ENCODE measurements at places on chromosomes 16 and 17. TPM values are rescaled to one million over a fixed set of nuclear protein-coding genes. Genes with fewer than 3 reads are reported as not detected.

GRCh38 chr17:29158488-29159275 lies 21.5 kb downstream of the MYO18A start:
- DNase-seq = no peak

GRCh38 chr16:69865701-69866100 lies 85.4 kb upstream of the CLEC18A start:
- DNase-seq = no peak

GRCh38 chr17:55690105-55690508 lies 32.6 kb downstream of the TMEM100 start:
- DNase-seq = no peak

DNA sequence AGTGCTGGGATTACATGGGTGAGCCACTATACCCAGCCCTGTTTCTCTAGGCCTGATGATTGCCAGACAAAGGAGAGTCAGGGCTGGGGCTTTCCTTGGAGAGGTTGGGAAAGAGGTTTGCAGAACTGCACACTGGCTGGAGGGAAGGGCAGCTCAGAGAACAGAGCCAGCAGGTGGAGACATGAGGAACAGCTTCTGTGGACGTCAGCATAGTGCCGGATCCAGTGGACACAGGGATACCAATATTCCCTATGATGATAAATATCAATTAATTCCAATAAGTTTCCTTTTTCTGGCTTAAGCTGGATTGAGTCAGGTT lies 43.2 kb upstream of the SCNN1B start:
- no peak for DNase-seq

DNA sequence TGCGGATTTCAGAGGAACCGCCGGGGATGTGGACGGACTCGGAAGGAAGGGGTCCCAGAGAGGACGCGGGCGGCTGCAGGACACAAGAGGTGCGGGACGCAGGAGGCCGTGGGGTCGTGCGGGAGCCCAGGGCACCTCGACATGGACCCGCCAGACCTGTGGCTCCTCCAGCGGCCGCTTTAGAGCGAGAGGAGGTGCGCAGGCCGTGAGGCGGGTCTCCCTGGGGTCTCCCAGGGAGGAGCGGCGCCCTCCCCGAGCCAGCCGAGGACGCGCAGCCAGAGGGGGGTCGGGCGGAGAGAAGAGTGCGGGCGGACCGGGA lies 6.8 kb upstream of the FLYWCH1 start:
- DNase-seq = no peak

- DNase-seq = no peak
Measured at GRCh38 chr16:54283725-54284318, 2.8 kb downstream of the IRX3 start.

DNA sequence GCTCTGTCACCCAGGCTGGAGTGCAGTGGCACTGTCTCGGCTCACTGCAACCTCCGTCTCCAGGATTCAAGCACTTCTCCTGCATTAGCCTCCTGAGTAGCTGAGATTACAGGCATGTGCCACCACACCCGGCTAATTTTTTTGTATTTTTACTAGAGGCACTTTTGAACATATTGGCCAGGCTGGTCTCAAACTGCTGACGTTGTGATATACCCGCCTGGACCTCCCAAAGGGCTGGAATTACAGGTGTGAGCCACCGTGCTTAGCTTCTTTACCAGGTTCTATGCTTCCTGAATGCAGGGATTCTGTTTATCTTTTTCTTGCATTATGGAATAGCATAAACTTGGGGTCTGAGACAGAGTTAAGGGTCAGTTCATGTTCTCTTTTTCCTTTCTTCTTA lies 317.9 kb upstream of the RBFOX1 start:
- DNase-seq = no peak

DNA sequence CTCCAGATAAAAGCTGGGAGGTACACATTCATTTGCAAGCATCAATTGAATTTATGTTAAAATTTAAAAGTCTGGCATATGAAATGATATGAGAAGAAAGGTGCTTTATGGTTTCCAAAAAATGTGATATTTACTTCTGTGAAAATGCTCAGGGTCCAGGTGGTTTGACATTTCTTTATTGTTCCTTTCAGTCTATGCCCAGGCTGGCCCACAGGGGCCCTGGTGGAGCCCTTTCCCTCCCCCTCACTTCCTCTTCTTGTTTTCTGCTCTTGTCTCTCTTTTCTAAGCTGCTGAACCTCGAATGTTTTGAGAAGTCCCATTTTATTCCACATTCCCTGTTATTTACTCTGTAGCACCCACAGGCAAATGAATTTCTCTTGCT lies 127.8 kb downstream of the HS3ST3B1 start:
- peak; percentile 44 for DNase-seq

- DNase-seq = no peak
Measured at GRCh38 chr17:76784926-76785325, 47.0 kb downstream of the MFSD11 start.

GRCh38 chr17:42845918-42846593 lies 1.7 kb downstream of the AOC2 start:
- no peak for DNase-seq

DNA sequence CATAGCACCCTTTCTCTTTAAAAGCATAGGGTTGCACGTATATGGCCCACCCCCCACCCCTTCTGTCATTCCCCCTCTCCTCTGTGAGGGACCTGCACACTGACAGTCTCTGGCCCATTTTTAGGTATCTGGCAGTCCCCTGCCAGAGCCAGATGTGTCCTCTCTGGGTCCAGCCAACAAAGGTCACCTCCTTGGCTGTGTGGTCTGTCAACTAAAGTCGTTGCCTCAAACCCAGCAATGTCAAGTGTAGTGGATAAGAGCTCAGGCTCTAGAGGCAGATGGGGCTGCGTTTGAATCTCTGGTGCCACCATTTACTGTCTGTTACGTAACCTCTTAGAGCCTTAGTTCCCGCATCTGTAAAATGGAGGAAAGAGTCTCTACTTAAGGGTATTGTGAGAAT lies 211.5 kb downstream of the MSI2 start:
- no peak for DNase-seq

DNA sequence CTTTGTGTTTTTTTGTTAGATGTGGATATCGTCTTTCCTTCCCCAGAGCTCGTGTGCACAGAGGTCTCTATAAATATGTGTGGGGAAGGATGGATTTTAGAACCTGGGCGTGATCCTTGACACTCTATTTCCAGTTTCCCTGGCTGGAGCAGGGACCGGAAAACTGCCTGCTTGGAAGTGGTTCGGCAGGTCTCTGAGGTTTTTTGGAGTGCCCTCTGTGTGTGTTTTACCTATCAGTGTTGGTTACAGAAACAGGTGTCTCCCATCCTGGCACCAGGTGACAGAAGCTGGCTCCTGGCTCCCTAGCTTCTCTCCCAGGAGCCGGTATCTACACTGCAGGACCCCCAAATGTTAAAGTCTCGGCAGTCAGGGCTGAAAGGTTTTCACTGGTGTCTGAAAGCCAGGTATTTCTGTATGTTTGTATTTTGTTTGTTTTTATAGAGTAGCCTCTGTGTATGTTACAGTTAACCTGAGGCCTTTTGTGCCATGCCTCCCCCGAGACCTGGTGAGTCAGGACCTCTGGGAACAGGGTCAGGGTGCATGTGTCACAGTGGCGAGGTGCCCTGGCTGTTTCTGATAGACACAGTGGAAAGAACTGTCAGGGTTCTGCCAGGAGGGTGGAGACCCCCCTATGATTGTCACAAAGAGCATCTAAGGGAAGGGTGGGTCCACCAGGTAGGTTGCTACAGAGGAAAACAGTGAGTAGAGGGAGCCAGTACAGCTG lies 31.3 kb downstream of the ZC3H18 start:
- DNase-seq = no peak

- DNase-seq = no peak
Measured at GRCh38 chr17:28366605-28367004, 1.6 kb upstream of the SEBOX start.

GRCh38 chr17:17125136-17126084 lies 80.7 kb downstream of the PLD6 start:
- peak; percentile 34 for DNase-seq

- DNase-seq = no peak
Measured at GRCh38 chr17:65799454-65799853, 238.0 kb upstream of the AXIN2 start.

DNA sequence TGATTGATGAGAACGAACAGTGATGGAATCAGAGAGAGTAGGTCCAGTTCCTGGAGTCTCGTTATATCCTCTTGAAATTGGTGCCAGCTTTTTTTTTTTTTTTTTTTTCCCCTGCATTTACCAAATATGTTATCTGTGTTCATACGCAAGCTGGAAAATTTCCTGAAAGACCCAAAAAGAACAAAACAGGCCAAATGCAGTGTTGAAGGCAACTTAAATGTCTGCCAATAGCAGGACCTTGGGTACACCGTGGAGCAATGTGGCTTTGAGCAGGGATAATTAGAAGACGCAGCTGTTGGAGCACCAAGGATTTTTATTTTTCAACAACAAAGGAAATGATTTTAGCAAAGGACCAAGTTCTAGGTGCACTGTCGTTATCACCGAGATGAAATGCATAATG lies 105.0 kb downstream of the ABCC6 start:
- DNase-seq = no peak

DNA sequence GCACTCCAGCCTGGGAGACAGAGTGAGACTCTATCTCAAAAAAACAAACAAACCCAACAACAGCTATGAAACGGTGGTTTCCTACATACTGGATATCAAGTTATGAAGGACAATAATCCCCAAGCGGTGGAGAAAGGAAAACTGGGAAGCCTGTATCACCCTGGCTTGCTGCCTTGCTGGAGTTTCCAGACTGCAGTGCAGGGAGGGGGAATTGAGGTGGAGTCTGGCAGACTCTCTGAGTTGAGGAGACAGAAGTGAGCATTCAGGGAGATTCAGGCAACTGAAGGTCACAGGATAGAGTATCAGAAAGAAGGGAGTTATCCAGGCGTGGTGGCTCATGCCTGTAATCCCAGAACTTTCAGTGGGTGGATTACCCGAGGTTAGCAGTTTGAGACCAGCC lies 11.9 kb downstream of the QRICH2 start:
- no peak for DNase-seq

DNA sequence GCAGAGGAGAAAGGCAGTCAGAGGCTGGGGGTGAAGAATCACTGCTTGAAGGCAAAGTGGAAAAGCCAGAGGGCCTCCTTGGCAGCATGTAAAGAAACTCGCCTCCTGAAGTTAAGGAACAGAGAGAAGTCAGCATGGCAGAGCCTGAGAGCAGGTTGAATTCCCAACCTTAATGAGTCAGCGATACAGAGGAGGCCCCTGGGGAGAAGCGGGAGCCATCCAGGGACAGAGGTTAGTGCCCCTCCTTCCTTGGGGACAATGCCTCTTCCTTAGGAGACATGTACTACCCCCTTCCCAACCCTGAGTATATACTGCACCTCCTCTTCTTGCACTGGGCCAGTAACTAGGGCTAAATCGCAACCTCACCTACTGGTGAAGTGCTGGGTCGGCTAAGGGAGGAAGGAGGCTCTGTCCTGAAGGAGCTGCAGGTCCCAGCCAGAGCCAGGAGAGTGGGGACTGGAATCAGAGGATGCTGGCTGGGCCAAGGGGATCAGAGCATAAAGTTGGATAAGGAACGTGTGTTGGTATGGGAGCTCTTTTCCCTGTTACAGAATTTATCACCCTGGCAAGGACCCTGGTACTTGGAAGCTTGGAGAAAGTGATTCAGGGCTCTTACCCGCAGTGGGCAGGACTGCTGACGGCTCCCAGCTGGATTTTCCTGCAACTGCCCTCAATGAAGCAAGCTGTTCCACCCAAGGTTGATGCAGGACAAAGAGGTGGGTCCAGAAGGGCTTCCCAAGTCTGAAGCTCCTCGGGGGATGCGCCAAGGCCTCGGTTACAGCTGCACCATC lies 5.4 kb upstream of the AANAT start:
- DNase-seq = no peak

- no peak for DNase-seq
Measured at GRCh38 chr17:29179232-29180033, 765 bp downstream of the MYO18A start.

DNA sequence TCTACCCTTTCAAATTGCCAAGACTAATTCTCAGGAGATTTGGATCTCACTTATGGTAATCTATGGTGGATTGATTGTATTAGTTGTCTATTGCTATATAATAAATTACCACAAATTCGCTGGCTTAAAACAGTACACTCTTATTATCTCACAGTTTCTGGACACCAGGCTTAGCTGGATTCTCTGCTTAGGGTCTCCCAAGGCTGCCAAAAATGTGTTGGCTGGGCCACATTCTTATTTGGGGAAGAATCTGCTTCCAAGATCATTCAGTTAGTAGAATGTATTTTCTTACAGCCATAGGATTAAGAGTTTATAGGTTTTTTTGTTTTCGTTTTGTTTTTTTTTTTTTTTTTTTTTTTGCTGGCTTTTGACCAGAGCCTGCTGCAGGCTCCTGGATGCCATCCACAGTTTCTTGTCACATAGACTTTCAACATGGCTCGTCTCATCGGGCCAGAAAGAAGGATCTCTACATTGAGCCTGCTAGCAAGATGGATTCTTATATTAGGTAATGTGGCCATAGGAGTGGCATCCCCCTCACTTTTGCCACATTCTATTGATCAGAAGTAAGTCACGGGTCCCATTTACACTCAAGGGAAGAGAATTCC lies 415.3 kb downstream of the KIF2B start:
- no peak for DNase-seq

GRCh38 chr17:15501793-15502192 lies 34.4 kb upstream of the CDRT4 start:
- DNase-seq = no peak

DNA sequence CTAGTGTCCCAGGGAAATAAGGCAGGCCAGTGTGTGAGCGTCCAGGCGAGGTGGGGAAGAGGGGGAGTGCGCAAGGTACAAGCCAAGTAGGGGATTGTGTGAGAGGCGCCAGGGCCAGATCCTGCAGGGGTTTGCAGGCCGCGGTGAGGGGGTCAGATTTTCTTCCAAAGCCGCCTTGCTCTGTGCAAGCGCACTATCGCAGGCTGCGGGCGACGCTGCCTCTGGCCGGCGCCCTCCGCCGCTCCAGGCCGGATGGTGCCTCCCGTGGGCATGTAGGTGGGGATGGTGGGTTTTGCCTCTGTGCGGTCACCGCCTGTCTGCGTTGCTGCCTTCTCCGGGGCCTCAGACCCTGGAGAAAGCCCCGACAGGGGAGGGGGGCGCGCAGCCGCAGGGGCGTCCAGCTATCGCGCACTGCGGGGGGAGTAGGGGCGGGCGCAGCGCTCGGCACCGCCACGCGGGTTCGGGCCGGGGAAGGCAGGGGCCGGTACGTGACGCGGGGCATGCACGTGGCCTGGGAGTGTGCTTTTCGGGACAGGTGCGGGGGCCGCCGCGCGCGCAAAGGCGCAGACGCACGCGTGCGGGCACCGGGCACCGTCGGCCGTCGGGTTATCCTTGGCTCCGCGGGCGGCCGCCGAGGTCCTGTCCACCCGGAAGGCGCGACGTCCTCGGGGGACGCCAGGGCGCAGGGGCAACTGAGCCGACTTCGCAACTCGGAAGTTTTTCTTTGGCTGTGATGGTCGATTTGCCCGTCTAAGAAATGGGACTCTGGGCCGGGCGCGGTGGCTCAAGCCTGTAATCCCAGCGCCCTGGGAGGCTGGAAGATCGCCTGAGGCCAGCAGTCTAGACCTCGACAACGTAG lies 1.1 kb upstream of the HAPSTR1 start:
- peak; percentile 52 for DNase-seq

KCTD19 gene
- 0.20 TPM for total RNA-seq

RRAD gene
- 1.3 TPM for total RNA-seq

OTOA gene
- 0.18 TPM for total RNA-seq

CYBA gene
- total RNA-seq = 588 TPM

CFAP119 gene
- total RNA-seq = 4.1 TPM

GGNBP2 gene
- total RNA-seq = 106 TPM

MFAP4 gene
- not detected for total RNA-seq

LGALS9B gene
- total RNA-seq = not detected

TNRC6A gene
- total RNA-seq = 37.4 TPM

PITPNM3 gene
- 0.53 TPM for total RNA-seq
